ENCODE measurements at places on chromosomes 7 and 10. TPM values are rescaled to one million over a fixed set of nuclear protein-coding genes. Genes with fewer than 3 reads are reported as not detected.

DNA sequence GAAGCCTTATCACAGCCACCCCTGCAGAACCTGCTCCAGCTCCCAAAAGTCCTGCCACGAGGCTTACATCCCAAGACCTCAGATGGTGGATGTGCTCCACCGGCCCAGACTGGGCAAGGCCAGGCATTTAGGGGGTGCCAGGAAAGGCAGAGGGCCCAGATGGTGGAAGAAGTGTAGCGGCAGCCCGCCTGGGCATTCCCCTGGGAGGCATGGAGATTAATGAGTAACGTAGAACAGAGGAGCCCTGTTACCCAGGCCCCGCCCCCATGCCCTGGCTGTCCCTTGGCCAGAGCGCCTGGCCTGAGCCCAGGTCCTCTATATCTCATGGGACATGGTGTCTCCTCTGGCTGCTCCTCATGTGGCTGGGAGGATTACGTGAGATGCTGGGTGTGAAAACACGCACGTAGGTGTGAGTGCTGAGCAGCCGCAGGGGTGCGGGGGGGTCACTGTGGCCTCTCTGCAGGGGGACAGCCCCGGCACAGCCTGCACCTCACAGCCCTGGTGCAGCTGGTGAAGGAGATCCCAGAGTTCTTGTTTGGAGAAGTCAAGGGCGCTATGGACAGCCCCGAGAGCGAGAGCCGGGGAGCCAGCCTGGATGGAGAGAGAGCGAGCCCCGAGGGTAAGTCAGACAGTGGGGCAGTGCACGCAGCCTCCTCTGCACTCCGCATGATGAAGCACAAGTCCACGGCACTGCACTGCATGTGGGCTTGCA, 52.9 kb downstream of the ZNF467 start:
- DNase-seq, result no peak

GRCh38 chr7:91165006-91165845, 99.0 kb upstream of the FZD1 start:
- peak; percentile 51 for DNase-seq

- no peak for DNase-seq
These were observed 183.6 kb downstream of the TAX1BP1 start for GRCh38 chr7:27923642-27923980.

GRCh38 chr10:62794306-62794705, 10.2 kb upstream of the ADO start:
- no peak for DNase-seq

DNA sequence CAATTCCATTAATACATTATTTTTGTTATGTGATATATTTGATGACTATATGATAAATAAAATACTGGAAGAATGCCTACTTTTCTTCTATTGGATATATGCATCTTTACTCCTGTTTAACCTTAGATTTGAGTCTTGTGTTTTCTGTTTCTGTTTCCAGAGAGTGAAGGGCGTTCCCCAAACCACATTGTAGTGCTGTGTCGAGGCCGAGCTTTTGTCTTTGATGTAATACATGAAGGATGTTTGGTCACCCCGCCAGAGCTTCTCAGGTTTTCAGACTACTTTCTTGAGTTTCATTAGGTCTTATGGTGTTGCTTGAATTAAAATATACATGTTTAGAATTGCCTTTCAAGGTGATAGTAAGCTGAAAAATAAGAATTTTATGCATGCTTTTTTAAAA, 23.8 kb downstream of the CROT start:
- no peak for DNase-seq

- DNase-seq, result no peak
These were observed 352.2 kb downstream of the CALN1 start for GRCh38 chr7:72059925-72060324.

DNA sequence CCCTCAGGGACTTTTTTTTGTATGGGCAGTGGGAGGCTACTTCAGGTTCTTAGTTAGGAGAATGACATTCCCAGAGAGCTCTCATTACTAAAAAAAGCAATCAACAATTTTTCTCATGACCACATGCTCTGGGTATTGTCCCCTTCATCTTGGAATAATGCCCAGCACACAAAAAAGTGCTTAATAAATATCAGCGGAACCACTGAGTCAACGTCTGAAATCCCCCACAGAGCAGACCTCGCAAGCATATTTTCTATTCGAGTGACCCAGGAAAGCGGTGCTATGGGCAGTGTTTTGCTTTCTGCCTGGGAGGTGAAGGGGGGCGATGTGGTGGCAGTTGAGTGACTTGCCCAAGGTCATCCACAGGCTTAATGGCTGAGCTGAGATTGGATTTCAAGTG, 493.4 kb upstream of the ZMIZ1 start:
- DNase-seq, result no peak

NUTM2B gene
- polyA plus RNA-seq, result 0.43 TPM

Measured in BJ (cell line).